ENCODE measurements at places on chromosomes 6 and 20.

GRCh38 chr6:53250176-53251032 is 98.3 kb downstream of the ELOVL5 start:
- DNase-seq = no peak

DNA sequence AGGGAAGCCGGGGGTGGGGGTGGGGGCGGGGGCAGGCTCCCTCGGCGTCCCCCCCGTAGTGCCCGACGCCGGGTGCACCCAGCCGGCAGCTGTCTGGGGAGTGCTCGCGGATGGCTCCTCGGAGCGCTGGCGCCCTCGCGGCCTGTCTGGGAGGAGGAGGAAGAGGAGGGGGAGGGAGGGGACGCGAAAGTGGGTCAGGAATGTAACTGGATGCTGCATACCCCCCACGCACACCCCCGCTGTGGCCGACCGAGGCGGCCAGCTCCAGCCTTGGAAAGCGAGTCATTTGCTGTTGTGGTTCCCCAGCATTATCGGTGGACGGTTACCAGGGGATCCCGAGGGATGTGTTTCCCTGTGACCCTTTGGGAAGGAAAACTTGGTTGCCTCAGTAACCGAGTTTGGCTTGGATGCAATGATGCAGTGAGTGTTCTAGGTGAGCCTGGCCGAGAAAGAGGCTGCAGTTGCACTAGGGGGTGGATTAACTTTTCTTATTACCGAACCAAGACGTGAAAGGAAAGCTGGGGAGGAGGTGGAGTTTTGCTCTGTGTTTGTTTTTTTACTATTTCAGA is 55.2 kb upstream of the RREB1 start:
- no peak for DNase-seq

DNA sequence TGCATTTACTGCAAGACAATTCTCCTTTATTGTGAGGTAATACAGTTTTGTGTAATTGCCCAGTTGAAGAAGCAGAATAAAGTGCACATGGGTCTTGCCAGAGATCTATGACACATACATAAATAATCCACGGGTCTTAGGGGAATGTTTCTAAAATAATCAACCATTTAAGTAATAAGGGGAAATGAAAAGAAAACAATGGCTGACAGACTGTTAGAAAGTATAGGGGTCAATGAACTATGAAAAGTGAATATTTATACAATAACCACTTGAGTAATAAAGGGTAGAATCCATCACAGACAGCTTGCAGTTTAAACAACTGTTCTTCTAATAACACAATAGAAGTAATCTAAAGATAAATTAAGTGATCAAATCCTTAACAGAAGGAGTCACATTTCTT is 477.2 kb downstream of the EYS start:
- DNase-seq = no peak

DNA sequence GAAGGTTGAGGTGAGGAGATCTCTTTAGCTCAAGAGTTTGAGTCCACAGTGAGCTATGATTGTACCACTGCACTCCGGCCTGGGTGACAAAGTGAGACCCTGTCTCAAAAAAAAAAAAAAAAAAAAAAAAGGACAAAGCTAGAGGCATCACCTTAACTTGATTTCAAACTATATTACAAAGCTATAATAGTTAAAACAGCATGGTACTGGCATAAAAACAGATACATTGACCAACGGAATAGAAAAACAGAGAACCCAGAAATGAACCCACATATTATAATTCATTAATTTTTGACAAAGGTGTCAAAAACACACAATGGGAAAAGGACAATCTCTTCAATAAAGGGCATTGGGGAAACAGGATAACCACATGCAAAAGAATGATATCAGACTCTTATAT is 50.8 kb upstream of the MBOAT1 start:
- no peak for DNase-seq

DNA sequence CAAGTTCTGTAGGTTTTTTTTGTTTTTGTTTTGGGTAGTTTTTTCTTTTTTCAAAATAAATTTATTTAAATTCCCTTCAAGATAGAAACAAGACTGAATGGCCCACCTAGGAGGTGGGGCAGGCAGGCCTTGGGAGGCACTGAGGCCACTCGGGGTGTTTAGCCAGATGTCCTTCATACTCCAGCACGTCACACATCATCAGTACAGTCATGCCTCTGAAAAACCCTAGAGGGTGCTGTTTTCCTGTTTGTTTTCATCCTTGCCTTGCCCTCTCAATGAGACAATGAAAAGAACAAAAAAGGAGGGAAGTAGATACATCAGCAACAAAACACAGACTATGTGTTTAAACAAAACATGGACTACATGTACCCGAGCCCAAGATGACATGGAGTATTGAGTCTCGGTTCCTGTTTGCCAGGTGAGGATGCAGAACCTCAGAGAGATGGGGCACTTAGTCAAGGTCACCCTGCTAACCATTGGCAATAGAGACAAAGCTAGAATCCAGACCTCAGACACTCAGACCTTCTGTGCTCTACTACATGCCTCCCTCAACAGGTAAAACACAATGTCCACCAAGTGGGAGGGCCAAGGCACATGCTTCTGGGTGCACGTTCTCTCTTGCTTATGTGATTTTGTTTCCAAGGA is 26.8 kb upstream of the CLIC5 start:
- no peak for DNase-seq

DNA sequence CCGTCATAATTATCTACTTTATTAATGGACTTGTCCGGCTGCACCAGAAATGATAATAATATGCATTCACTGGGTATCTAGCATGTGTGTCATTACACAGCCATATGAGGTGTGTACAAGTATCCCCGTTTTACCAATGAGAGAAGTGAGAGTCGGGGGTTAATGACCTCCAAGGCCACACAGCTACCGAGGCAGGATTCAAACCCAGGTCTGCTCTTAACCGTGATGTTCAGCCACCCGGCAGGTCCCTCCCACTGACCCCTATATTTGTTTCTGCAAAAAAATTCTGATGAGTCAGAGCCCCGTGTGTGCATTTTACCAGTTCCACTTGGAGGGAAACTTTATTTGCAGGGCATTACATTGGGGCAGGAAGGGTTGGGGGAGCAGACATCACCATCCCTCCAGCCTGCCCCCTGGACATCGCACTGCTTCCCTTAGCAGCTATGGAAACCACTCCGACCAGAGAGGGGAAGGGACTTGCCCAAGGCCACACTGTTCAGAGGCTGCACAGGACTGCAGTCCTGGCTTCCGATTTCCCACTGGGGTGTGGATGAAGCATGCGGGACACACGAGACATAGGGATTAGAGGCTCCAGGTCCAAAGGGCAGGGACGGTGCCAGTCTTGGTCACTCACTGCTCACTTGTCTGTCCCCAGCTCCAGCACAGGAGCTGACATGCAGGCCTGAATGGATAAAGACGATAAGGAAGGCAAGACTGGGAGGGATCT is 10.1 kb upstream of the SRC start:
- DNase-seq = no peak

- DNase-seq = no peak
Observed at GRCh38 chr6:157092736-157093135, 230.6 kb downstream of the TMEM242 start.

- no peak for DNase-seq
Observed at GRCh38 chr6:4907602-4908001, 96.2 kb downstream of the RPP40 start.

- DNase-seq = no peak
Observed at GRCh38 chr6:22632581-22633145, 63.3 kb downstream of the HDGFL1 start.

- DNase-seq = no peak
Observed at GRCh38 chr20:51574248-51575033, 31.9 kb upstream of the NFATC2 start.

DNA sequence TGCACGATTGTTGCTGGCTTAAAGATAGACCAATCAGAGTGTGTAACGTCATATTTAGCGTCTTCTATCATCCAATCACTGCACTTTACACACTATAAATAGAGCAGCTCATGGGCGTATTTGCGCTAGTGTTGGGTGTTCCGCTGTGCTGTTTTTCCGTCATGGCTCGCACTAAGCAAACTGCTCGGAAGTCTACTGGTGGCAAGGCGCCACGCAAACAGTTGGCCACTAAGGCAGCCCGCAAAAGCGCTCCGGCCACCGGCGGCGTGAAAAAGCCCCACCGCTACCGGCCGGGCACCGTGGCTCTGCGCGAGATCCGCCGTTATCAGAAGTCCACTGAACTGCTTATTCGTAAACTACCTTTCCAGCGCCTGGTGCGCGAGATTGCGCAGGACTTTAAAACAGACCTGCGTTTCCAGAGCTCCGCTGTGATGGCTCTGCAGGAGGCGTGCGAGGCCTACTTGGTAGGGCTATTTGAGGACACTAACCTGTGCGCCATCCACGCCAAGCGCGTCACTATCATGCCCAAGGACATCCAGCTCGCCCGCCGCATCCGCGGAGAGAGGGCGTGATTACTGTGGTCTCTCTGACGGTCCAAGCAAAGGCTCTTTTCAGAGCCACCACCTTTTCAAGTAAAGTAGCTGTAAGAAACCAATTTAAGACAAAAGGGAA is 57.9 kb downstream of the TRIM38 start:
- no peak for DNase-seq

DNA sequence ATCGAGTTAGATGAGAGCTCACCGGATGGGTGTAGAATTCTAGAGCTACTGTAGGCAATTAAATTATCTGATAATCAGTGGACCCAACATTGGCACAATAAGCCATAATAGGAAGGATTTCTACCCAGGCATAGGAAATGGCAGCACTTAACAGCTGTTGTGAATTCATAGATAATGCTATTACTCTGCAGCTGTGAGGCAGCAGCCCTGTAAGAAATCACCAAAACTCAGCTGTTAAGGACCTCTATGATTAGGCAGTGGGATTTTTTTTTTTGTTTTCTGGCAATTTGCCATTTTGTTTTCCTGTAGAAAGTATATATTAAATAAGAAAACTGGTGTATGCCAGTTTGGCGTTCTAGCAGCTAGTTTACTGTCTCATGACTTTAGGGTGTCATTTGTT is 609.1 kb upstream of the SLC35B3 start:
- DNase-seq = no peak

- no peak for DNase-seq
Observed at GRCh38 chr6:1296079-1296478, 15.8 kb upstream of the FOXQ1 start.

- DNase-seq = no peak
Observed at GRCh38 chr6:79600812-79601609, 30.1 kb upstream of the SH3BGRL2 start.

- DNase-seq = no peak
Observed at GRCh38 chr20:10716855-10717254, 43.1 kb upstream of the JAG1 start.

DNA sequence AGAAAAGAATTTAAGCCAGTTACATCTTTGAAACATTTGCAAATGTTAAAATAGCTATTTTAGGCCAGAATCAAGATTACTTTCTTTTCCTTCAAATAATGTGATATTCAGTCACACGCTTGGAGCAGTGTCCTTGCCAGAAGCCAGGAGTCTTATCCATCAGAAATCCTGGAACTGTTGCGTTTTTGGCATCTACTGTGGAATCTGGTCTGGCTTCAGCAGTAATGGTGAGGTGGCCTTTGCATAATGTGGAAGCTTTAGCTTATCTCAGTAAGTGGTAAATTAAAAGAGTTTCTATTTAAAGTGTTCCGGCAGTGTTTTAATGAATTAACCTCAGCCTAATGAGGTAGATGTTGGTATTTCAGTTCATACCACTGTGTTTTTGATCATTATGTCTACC is 97.6 kb downstream of the FIG4 start:
- no peak for DNase-seq

DNA sequence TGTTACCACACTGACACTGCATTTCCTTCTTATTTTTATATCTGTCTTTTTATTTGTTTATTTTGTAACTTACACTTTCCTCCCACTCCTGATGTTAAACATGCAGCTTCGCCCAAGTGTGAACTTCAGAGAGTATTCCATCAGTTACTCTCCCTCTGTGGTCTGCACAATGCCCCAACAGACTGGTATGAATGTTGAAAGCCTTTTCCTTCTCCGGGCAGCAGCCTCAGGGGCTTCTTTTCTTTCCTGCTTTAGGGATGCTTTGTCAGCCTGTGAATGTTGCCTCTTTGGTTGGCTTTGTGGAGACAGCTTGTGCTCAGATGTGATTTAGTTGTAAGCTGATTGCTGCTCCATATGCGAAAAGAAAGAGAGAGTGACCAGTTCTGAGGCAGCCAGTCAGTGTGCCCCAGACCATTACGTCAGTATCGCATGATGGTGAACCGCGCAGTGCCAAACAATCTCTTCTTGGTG is 44.0 kb downstream of the SMPDL3A start:
- DNase-seq = no peak

DNA sequence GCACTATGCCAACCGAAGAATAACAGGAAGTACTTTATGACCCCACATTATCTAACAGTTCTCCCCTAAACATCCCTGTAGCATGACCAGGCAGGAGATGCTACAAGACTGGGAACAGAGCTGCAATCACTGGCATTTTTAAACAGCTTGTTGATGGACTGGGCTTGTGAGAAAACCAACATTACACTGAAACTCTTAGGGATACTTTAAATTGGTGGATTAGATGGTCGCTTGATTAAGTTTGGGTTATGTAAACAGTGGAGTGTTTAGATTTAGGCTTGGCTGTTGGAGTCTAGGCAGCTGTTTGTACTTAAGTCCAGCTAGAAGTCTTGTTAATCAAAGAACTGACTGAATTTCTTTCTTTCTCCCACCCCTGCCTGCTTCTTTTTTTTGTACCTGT is 234.1 kb upstream of the BMP2 start:
- no peak for DNase-seq

DNA sequence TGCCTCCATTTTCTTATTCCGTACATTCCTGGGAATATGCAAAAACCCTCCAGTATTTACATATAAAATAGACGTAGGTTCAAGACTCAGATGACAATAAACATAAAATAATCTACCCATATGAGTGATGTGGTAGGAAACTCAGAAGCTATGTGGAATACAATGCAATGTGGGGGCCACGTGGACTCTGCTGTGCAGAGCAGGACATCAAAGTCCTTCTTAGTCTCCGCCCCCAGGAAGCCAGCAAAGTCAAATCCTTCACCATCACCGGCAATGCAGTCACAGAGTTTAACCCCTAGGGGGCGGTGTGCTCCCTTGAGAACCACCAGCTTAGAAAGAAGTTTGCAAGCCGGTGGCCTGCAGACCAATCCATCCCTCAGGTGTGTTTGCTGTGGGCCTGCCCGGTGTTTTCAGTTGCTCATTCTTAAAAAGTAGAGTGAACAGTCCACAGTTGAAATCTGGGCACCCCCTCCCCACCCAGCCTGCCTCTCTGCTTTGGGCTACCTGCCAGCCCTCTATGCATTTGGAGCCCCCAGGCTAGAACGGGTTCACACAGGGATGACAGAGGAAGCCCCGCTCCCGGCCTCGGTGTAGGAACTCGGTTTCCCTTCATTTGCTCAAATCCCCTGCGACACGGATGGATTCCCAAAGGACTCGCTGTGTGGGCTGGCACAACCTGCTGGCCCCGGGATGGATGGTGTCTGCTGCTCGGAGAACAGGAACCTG is 59.9 kb downstream of the SULF2 start:
- peak; percentile 41 for DNase-seq

DNA sequence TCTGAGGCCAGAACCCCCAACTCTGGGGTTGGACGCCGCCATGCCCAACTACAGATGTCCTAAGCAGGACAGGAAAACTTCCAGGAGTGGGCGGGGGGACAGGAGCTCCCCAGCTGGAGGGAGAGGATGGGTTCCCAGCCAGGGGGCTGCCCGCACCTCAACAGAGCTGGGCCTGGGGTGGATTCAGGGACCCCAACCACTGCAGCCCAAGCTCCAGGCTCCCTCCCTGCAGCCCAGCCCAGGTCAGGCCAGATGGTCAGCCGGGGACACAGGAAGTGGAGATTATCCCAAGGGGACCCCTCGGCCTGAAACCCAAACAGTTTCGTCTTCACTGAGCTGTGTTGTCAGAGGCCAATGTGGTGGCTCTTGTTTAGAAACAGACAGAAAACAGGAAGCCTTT is 9.4 kb downstream of the LAMA5 start:
- no peak for DNase-seq

Measured in stimulated activated CD4-positive, alpha-beta T cell treated with anti-CD3 and anti-CD28 coated beads, TNF-alpha, amount 100 ng/mL, for 4 hours (primary cell).